ENCODE measurements at places on chromosomes 7 and 10.

DNA sequence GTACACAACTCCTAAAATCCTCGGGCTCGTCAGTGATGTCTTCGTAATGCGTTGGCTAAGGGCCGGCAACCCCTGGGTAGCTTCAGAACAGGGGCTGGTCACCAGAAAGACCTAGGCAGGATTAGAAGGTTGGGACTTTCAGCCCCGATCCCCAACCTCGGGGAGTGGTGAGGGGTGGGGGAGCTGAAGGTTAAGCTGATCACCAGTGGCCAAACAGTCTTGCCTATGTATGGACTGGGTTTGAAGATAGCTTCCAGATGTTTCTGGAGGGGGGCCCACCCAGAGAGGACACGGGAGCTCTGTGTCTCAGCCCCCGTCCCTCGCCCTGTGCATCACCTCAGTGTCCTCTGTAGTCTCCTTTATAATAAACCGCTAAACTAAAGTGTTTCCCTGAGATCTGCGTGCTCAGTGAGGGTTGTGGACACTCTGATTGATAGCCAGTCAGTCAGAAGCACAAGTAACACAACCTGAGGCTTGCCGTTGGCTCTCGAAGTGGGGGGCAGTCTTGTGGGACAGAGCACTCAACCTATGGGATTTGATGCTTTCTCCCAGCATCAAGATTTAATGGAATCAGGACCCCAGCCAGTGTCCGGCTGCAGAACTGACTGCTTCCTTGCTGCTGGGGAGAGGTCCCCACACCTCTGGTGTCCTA lies 10.0 kb downstream of the PPP2R2D start:
- no peak for DNase-seq

DNA sequence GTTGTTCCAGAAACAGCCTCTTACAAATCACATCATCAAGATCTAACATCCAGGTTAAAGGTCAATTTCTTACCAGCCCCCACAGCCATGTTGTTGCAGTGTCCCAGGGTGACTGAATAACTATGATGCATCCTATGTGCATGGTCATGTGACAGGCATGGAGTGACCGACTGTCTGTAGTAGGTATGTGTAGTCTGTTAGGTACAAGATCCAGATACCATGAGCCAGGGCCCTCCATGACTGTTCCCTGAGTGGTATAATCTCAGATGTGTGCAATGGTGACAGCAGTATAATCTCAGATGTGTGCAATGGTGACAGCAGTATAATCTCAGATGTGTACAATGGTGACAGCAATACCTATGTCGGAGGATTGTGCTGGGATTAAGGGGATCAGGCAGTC lies 8.8 kb downstream of the CDHR3 start:
- DNase-seq = no peak

DNA sequence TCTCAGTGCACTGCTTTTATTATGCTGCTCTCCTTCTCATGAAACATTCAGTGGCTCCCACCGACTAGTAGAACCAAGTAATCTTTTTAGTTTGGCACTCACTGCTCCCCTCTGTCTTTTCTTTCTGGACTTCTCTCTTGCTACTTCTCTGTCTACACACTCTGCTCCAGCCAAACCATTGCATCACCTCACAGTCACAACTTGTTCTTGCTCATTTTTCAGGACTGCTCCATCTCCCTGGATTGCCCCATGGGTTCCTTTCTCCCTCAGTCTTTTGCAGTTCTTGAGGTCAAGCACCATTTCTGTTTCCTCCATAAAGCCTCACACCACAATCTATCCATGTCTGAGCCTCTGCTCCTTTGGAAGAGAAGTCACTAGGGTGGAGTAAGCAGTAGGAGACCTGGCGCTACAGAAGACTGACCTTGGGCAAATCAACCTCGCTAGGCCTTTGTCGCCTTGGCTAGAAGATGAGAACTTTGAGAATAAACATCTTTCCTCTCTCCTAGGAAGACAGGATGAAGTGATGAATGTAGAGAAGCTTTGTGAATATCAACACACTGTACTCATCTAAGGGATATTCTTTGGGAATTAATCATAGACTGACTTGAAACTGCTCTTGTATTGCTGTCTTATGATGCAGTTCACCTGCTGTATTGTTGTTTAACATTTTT lies 186.2 kb downstream of the LRMDA start:
- no peak for DNase-seq

DNA sequence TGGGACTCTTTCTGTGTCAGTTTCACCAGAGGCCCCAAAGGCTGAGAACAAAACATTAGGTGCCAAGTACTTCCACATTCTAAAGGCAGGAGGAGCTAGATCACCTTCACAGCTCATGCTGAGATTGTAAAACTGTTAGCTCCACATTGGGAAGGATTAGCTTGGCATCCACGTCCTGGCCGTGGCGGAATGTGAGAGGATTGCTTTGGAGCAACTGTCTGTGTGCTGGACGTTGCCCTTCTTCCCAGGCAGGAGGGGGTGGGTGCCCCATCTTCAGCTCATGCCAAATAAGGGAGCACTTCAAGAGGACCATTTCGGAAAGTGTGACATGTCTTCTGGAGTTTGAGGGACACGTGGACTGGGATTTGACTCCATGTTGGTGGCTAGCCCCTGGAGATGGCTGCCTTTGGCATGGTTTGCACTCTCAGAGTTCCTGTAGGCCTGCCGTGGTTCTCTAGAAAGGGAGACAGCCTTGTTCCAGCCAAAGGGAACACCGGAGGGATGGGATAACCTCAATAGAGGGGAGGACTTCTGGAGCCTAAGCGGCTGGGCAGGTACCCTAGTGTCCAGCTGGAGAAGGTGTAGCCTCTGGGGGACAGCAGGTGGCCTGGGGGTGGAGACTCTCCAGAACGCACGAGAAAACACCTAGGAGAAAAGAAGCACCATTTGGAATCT lies 19.9 kb upstream of the FMC1 start:
- DNase-seq = no peak

DNA sequence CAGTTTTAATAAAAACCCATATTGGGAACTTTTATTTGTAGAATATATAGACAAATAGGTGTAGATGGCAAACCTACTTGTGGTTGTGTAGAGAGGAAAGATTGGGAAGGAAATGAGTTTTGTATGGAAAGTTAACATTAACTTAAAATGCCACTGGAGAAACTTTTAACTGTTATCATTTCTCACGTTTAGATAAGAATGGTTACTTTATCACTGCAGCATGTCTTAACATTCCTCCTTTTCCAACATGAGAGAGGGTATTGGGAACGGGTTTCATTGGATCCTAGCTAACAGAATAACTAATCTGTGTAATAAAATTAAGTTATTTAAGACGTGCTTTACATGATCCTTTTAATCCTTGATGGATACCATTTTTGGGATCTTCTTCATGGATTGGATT lies 1.8 kb downstream of the LUC7L2 start:
- no peak for DNase-seq

- no peak for DNase-seq
Measured at GRCh38 chr7:149794661-149795060, 21.3 kb upstream of the ZNF467 start.

DNA sequence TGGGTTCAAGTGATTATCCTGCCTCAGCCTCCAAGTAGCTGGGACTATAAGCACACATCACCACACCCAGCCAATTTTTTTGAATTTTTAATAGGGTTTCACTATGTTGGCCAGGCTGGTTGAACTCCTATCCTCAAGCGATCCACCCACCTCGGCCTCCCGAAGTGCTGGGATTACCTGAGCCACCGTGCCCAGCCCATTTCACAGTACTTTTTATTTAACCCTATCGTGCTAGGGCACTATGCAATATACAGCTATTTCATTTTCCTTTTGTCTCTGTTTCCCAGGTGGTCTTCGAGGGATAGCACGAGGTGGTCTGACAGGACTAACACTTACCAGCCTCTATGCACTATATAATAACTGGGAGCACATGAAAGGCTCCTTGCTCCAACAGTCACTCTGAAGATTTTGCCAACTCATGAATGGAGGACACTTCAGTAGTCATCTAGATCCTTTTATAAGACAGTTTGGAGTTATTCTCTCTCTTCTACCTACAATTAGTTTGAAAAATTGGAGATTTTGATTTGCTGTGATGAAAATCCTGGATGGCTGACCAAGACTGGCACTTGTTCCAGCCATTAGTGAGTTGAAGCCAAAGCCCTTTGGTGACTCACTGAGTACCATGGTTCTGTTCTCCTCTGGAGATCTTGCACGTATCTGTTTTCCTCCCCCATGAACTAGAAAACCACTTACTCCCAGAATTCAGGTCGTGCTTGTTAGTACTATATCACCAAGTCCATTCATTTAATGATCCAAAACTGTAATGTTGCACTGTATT lies 27.3 kb downstream of the NCOA4 start:
- DNase-seq = no peak

DNA sequence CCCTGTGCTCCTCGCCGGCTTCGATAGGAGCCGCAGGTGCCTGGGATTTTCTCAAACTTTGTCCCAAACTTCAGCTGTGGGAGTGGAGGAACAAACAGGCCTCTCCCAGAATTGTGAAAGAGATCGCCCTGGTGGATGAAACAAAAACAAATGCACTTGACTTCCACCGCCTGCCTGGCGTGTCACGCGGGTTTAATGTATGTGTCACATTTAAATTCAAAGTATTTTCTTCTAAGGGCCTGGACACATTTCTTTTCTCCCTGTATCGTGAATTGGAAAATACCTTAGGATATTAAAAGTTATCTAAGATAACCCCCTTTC lies 694 bp upstream of the WASL start:
- peak; percentile 4 for DNase-seq

DNA sequence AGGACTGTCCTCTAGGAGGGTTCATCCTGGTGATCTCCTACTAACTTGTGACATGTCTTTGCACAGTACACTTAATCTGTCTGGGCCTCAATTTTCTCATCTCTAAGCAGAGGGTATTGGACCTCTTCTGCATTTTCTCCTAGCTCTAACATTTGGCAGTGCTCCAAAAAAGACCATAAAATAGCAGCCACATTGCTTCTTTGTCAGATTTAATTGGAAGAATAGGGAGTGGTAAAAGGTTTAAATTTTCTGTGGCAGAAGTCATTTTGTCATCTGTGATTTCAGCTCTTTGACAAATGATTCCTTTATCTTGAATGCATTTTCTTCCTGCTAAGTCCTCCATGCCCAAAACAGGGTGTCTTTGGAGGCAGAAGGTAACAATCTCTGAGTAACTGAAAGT lies 289.9 kb upstream of the LRGUK start:
- DNase-seq = no peak

DNA sequence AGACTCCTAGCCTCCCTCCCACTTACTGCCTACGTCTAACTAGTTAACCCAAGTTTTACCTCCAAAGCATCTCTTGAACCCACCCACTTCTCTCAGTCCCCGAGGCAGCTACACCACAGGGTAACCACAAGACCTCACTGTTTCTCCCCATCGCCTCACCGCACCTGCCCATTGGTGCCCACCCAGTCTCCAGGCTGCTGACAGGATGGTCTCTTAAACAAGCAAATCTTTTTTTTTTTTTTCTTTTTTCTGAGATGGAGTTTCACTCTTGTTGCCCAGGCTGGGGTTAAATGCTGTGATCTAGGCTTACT lies 47.0 kb downstream of the DENND2A start:
- DNase-seq = no peak
